ENCODE measurements at places on chromosomes 2 and 18. TPM values are rescaled to one million over a fixed set of nuclear protein-coding genes. Genes with fewer than 3 reads are reported as not detected.

DNA sequence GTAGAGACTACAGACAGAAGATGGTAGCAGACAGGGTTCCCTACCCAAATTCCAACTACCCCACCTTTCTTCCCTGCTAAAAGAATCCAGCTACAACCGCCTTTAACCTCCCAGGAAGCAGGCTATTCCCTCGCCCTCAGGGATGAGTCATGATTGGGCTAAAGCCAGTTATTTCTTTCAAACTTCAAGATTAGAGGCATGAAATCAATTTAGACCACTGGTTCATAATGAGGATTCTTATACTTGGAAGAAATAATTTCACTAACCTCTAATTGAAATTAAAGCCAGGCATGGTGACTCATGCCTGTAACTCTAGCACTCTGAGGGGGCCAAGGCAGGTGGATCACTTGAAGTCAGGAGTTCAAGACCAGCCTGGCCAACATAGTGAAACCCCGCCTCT is 20.0 kb downstream of the TRIP12 start:
- no peak for DNase-seq

DNA sequence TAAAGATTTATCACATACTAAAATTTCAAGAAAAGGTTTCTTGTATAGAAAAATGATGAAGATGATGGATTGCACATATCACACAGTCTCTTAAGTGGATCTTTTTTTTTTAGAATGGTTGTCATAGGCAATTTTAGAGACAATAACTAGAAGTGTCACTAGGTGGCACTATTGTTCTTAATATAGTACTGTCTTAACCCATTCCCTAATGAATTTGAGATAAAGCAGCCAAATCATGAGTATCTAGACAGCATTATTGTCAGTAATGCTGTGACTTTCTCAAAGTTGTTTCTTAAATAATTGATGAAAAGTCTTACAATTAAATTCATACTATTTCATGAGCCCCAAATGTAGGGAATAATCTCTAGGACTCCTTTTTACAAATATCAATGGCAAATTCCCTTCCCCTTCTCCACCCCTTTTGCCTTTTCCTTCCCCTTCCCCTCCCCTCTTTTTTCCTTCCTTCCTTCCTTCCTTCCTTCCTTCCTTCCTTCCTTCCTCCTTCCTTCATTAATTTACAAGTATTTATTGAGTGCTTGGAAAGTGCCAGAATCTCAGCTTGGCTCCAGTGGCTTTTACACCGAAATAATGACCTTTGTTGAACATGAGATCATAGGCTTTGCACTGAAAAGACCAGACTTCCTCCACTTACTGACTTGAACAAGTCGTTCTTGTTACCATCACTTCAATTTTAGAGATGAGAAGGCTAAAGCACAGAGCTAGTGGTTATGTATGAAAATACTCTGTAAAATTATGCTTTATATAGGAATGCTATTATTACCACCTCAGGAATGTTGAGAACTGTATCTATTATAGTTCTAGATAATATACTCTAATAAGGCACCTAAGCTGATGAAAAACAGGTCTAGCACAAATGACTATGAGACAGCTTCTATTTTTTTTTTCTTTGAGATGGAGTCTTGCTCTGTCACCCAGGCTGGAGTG is 19.8 kb downstream of the MYL12B start:
- DNase-seq = no peak

DNA sequence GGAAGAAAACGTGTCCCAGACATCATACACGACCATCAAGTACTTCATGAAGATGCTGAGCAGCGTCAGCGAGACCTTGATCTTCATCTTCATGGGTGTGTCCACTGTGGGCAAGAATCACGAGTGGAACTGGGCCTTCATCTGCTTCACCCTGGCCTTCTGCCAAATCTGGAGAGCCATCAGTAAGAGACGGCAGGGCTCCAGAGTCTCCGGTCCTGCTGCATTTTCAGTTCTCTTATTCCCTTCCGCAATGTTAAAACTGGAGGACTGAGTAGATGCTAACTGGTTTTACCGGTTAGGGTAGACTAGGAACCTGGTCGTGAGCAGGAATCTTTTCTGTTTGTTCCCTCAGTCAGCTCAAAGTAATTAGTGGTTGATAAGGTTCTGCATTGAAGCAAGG is 32.3 kb downstream of the SLC9A4 start:
- DNase-seq = no peak

DNA sequence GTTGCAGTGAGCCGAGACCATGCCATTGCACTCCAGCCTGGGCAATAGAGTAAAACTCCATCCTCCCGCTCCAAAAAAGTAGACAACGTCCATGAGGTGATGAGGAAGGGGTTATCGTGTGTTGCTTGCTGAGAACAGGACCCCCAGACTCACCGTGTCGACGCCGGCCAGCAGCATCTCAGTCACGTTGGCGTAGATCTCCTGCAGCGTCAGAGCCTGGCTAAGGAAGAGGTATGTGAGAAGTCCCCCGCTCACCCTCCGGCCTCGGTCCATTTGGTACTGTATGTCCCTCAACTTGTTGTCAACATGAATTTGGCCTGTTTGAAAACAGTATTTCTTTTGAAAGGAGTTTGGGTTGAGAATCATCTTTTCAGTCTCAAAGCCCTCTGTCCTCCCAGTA is 20.9 kb downstream of the CYP27C1 start:
- no peak for DNase-seq

GRCh38 chr18:46163091-46163490 is 58.9 kb downstream of the HAUS1 start:
- DNase-seq = no peak

Gene KANSL1L
- 0.78 TPM for polyA plus RNA-seq

Gene DNMT3A
- polyA plus RNA-seq = 27.2 TPM

Gene TXNL4A
- polyA plus RNA-seq = 213 TPM

- DNase-seq = no peak
These were observed 3.0 kb upstream of the MBD1 start for GRCh38 chr18:50284255-50284885.

Gene ASB18
- not detected for polyA plus RNA-seq

DNA sequence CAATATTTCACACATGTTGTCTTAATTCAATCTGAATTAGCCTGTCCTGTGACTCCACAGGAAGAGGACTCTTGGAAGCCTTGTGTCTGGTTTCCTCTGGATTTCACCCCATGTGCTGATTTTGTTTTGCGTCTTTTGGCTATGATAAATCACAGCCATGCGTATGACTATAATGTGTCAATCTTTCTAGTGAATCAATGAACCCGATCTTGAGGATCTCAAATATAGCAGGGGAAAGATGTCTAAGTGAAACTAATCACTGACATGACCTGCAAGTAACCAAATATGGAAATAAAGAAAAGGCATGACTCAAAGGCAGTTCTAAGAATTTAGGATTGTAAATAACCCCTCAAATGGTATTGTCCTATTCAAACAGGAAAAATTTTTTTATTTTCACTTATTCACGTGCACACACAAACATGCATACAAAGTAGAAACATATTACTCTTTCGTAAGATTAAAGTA is 8.2 kb downstream of the WDFY1 start:
- no peak for DNase-seq

GRCh38 chr2:206349375-206349774 is 74.9 kb downstream of the ZDBF2 start:
- no peak for DNase-seq

Gene GIGYF2
- 18.1 TPM for polyA plus RNA-seq

Gene KCNJ3
- polyA plus RNA-seq = not detected

DNA sequence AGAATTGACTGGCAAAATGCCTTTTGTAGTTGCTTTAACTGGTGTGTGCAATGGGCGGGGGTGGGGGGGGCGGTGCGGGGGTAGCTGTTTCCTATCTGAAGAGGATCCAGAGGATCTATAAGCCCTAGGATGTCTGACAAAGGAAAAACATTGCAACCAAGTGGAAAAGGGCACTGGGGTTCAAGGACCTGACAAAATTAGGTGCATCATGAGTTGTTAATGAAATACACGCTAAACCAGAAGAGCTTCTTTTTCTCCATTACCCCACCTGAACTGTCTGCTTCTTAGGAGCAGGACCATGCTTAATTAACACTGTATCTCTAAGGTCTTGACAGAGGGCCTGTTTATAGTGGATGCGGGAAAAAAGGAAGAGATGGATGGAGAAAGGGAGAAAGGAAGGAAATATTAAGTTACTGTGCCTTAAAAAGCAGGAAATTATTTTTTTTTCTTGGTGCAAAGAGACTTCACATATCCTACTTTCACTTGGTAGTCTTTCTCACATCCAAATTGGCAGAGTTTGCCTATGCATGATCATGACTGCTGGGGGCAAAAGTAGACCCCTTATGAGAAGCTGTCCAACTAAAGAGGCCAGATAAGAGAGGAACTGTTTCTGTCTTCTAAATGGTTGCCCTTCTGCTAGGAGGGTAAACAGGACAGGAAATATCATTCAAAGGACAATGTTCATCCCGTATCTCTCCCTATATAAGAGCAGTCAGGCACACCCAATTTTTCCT is 4.6 kb downstream of the RND3 start:
- no peak for DNase-seq
